ENCODE measurements at places on chromosomes 2 and 18.

- DNase-seq, result no peak
These were observed 75.1 kb downstream of the FSIP2 start for GRCh38 chr2:185813707-185814106.

DNA sequence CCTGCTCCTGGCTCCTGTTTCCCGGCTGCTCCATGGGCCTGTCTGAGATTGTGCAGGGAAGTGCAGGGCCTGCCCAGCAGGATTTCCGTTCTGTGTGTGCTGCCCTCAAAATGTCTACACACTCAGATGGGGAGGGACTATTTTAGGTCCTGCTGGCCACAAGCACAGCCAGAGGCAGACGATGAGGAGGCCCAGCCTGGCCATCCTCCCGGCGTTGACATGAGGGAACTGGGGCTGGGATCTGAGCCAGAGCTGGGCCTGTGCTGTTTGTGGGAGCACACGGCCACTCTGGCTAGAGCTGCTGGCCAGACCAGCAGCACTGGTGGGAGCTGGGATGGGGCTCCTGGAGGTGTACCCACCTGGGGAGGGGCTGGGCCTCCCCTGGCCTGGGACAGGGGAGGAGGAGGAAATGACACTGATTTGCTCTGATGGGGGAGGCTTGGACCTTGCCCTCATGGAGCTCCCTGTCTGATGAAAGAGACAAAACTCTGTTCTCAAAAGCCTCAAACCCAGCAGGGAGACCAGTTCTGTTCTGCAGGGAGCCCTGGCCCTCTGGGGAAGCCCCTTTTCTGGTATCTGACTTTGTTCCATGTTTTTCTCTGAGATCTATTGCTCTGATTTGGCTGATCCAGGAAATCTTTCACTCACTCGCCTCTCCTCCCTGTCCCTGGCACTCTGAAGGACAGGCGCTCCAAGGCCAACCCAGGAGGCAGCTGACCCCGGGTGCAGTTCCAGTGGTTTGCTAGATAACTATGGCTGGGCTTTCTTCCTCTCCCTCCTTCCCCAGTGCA is 161.8 kb downstream of the DYSF start:
- peak; percentile 94 for DNase-seq

- DNase-seq, result no peak
These were observed 79.1 kb downstream of the TTC27 start for GRCh38 chr2:32706815-32707579.

GRCh38 chr2:222526480-222527277 is 102.3 kb downstream of the SGPP2 start:
- DNase-seq, result no peak

Measured in Right ventricle myocardium inferior (tissue), 1 donor.